GM23248 (cell line): ENCODE measurements at places on chromosomes 2 and 18. TPM values are rescaled to one million over a fixed set of nuclear protein-coding genes. Genes with fewer than 3 reads are reported as not detected.
A peak's percentile ranks its signal among the peaks of the same experiment; 100 is the strongest.

GRCh38 chr2:24253303-24253919 is 78.6 kb downstream of the FAM228A start:
- peak overlapping the region; percentile 14 for H3K27ac ChIP-seq
- peaks cover 9% of the 10 kb centered on the region; the same call in 1 of the 2 replicates for H3K4me1 ChIP-seq
- 0 out of 2 replicates have a peak, but pooled peaks cover 15% of the 10 kb centered on the region for H3K36me3 ChIP-seq
- peak; percentile 85 for DNase-seq

GRCh38 chr2:240369801-240370585 is 65.5 kb upstream of the GPC1 start:
- DNase-seq, result peak; percentile 94
- H3K4me1 ChIP-seq, result peaks cover 33% of the 10 kb centered on the region
- H3K27me3 ChIP-seq, result no peaks in the 10 kb centered on the region

- H3K4me1 ChIP-seq, result peaks cover 36% of the 10 kb centered on the region
- H3K36me3 ChIP-seq, result no peaks in the 10 kb centered on the region
- H3K4me3 ChIP-seq, result peak overlapping the region; percentile 1; the same call in 1 of the 2 replicates
- no peaks in the 10 kb centered on the region for H3K27me3 ChIP-seq
- DNase-seq, result peak; percentile 94
Measured at GRCh38 chr2:33373986-33374385, 102.5 kb upstream of the RASGRP3 start.

NABP1 gene
- 121 and 124 TPM in 2 replicates for total RNA-seq

TMEM198 gene
- total RNA-seq, result 5.8 and 6.2 TPM in 2 replicates

KCNG2 gene
- total RNA-seq, result not detected in 2 replicates
